H1 (cell line): ENCODE measurements at places on chromosomes 1 and 21. TPM values are rescaled to one million over a fixed set of nuclear protein-coding genes. Genes with fewer than 3 reads are reported as not detected.

DNA sequence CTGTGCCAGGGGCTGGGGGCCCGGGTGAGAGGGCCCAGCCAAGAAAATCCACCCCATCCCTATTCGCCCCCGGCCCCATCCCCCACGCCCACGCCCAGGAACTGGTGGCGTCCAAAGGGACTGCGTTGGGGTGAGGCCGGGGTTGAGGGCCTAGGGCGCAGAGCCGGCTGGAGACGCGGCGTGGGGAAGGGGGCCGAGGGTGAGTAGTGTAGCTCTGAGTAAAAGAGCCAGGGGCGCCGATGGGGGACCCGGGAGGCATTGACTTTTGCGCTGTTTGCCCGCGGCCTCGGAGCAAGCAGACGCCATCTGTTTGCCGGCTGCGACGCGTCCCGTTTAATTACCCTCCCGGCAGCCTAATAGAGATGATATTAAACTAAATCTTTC, 3.5 kb upstream of the DMRTA2 start:
- peak; percentile 50 for DNase-seq

- DNase-seq = no peak
Measured at GRCh38 chr1:185156288-185156853, 382 bp downstream of the TRMT1L start.

NENF gene
- total RNA-seq = 27.0 and 28.5 TPM in 2 replicates

GBP5 gene
- total RNA-seq = not detected in 2 replicates

GRCh38 chr1:157700305-157700704, 264 bp downstream of the FCRL3 start:
- DNase-seq = no peak

DNA sequence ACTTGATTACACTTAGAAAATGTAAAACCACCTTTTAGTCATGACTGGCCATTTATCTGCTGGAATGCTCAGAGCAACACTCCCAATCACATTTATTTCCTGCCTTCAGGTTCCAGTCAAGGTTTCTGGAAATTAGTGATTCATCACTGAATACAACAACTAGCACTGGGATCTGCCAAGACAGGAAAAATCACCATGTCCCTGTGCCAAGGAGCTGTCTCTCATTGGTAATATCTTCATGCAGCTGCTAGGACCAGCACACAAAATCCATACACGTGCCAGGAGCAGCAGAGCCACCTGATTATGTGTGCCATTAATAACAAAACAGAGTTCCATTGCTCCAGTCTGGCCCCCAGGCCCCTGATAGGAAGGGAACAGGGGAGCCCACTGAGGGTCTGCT, 194.6 kb downstream of the TNR start:
- DNase-seq = no peak

ADAM30 gene
- total RNA-seq = not detected in 2 replicates

DNA sequence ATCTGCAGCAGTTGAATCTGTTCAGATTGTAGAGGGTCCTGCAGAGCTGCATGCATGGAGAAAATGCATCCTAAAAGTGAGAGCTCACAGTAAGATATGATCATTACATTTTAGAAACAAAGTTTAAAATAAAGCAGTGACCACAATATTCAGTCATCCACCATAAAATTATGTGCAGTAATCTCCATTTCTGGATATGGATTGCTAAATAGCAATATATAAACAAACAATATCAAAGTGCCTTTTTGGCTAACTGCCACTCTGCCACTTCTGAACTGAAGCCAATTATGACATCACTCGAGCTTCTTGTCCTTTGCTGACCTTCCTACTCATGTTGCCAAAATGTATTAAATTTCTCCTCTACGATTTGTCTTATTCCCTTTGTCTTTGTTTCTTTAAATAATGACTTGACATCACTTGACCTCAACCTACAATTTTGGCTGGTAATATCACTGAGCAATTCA, 262.0 kb upstream of the CXADR start:
- no peak for DNase-seq
